ENCODE measurements at places on chromosomes 6 and 20.
A peak's percentile ranks its signal among the peaks of the same experiment; 100 is the strongest.

DNA sequence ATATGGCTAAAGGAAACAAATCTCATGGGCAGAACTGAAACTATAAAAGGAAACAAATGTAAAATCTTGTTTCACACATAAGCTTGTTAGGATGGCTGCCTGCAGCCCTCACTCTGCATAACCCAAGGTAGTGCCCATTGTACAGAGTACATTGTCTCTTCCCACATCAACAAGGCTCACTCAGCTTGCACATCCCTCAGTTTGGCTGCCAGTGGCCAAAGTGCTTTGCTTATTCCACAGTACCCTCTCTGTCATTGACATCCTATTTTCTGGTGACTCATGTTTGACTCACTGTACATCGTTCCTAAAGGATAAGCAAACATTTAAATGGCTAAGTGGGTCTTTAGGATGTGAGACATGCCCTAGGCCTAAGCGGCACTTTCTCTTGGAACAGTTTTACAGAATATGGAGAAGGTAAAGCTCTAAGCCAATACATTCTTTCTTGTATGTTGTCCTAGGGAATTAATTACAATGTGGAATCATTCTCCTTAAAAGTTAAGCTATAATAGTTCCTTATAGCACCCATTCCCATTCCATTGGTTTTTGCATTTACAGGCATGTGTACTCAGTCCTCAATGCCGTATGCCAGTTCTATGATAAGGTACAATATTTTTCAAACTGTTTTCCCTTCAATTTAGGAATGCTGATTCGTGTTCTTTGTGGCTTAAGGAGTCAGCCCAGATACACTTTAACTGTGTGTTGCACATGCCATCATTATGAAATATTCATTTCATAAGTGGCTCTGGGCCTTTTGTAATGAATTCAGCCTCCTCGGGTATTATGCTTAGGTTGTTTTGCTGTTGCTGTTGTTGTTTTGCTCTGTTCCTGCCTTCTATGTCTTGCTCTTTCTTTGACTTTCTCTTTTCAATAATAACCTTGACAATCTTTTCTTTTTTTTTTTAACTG, 5.5 kb downstream of the ANKEF1 start:
- DNase-seq, result peak; percentile 40

DNA sequence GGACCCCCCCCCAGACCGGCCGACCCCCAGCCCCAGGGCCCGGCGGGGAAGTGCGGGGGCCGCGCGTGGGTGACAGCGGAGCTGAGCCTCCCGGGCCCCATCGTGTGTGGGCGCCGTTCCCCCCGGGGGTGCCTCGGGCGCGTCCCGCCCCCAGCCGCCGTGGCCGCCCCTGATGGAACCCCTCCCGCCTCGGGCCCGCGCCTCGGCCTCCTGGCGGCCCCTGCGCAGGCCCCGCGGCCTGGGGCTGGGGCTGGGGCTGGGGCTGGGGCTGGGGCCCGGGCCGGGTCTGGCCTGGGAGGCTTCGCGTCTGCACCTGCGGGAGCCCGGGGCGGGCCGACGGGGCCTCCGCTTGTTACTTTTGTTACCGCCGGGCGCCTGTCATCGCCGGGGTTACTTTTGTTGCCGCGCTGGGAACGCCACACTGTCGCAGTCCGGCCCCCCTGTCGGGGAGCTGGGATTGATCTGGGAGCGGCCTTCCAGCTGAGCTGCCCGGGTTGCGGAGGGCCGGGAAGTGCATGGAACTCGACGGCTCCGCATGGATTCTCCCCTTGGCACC, 598 bp downstream of the OGFR start:
- DNase-seq, result peak; percentile 26

DNA sequence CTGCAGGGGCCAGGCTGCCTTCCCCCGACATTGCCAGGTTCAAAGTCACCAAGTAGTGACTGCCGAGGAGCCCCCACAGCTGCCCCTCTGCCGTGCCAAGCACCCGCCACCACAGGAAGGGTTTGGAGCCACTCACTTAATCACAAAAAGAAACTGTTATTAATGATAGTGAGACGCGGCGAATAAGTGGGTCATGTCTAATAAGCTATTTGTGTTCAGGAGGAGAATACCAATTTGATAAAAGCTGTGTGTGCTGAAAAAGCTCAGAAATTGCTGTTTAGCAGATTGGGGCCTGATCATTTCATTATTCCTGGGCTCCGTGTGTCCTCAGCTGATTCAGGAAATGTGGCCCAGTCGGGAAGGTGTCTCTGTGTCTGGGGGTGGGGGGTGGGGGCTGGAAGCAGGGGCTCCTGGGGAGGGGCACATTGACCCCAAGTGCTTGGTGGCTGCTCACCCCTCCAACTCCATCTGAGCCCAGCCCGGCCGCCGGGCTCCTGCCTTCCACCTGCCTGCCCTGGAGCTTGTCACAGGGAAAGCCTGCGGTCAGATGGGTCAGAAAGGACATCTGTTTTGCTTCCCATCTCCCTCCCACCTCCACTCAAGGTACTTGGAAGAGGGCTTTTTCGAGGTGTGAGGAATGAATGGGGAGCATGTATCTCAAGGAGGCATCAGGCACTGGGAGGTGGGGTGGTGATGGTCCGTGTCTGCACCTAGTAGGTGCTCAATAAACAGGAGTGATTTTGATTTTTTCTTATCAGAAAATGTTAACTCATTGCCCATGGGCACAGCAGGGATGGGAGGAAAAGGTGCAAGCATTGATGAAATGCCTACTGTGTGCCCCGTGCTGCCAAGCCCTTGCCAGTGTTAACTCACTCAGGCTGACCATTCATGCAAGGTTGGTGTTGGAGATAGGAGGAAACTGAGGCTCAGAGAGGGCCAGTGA, 3.0 kb downstream of the VSTM2L start:
- no peak for DNase-seq

GRCh38 chr6:166798652-166799051, 157.7 kb downstream of the RNASET2 start:
- DNase-seq, result no peak

DNA sequence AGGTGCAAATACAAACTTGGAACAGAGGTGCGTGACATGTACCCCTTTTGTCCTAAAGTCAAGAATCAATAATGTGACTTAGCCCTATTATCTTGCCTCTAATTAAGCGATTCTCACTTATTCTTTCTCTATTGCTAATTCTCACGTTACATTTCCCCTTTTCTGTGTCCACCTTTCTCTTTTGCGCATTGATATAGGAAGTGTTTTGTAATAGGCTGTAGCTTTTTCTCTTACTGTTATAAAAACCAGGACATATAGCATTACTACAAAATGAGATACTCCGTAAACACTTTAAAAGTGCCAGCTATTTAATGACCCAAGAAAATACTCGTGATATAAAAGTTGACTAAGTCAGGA, 669 bp upstream of the TMEM30A start:
- DNase-seq, result no peak

DNA sequence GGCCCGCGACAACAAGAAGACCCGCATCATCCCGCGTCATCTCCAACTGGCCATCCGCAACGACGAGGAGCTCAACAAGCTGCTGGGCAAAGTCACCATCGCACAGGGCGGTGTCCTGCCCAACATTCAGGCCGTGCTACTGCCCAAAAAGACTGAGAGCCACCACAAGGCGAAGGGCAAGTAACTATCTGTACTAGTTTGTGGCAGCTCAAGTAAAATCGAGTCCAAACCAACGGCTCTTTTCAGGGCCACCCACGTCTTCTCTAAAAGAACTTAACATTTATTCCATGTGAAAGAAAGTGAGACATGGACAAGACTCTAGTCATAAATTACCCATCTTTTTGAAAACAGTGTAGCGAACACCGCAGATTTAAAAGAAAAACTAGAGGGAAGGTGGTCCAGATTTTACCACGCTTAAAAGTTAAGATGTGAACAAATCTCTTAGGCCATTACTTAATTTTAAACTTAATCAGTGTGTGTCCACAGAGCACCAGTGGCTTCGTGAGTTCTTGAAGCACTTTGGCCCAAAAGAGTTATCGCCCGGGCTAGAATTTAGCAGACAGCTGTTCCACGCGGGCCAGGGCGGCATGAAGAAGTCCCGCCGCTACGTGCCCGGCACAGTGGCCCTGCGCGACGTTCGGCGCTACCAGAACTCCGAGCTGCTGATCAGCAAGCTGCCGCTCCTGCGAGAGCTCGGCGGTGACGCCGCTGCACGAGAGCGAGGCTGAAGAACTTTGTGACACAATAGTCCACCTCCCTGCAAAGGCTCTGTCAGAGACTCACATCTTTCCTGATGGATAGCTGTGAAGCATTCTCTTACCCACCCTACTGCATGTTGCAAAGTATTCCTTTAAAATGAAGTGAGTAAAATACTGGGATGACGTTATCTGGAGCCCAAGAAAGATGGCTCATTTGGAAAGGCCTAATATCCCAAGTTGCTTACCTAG, 113.9 kb upstream of the PRSS16 start:
- peak; percentile 50 for DNase-seq

- no peak for DNase-seq
These were observed at the start of gene SLC17A9 for GRCh38 chr20:62952373-62952967. TSS of gene SLC17A9 (plus strand) at chr20:62952709. CDS start at chr20:62952831, 122 bp downstream.
